Effector memory CD4-positive, alpha-beta T cell (primary cell): ENCODE measurements at places on chromosomes 16 and 17.

DNA sequence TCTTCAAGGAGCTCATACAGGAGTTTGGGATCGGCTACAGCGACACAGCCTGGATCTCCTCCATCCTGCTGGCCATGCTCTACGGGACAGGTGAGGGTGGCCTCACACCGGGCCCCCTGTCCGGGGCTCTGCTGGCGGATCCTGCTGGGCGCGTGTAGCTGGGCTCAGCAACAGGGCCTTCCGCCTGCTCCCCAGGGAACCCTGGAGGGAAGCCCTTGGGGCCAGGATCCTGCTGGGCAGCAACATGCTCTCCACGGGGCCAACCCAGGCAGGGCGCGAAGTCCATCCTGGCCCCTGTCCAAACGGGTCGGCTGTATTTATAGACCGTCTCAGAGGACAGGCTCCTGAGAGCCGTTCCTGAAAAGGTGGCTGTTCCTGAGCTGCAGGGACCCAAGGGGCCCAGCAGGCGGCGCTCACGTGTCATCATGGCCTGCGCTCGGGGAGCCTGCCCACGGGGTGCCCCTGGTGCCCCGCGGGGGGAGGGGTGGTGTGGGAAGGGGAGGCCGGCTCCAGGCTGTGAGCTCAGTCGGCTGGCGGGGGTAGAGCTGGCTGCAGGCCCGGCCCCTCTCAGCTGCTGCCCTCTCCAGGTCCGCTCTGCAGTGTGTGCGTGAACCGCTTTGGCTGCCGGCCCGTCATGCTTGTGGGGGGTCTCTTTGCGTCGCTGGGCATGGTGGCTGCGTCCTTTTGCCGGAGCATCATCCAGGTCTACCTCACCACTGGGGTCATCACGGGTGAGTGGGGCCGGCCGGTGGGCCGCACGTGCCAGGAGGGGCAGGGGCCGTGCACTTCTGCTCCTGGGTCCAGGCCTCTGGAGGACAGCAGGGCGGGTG is 7.5 kb downstream of the SLC16A3 start:
- peak; percentile 47 for DNase-seq

GRCh38 chr16:57570301-57571070 is 28.0 kb downstream of the ADGRG5 start:
- no peak for DNase-seq

DNA sequence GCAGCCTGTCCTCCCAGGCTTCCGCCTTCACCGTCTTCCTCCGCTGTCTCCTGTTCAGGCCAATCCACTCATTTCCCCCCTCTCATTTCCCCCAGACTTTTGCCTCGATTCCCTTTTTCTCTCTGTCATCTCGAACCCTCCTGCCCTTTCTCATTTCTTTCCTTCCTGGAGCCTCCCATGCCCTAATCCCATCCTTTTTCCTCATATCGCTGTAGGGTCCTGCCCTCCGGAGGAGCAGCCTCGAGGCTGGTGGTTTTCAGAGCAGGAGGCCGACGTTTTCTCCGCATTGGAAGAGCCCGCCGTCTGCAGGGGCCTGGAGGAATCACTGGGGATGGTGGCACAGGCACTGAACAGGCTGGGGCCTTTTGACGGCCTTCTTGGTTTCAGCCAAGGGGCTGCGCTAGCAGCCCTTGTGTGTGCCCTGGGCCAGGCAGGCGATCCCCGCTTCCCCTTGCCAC is 597 bp downstream of the OVCA2 start:
- DNase-seq: no peak

GRCh38 chr16:70610273-70611223 is 35.8 kb upstream of the IL34 start:
- no peak for DNase-seq

- DNase-seq: no peak
Measured at GRCh38 chr17:2500446-2500845, 11.2 kb downstream of the METTL16 start.

GRCh38 chr16:73553941-73554660 is 506.2 kb upstream of the ZFHX3 start:
- DNase-seq: no peak

DNA sequence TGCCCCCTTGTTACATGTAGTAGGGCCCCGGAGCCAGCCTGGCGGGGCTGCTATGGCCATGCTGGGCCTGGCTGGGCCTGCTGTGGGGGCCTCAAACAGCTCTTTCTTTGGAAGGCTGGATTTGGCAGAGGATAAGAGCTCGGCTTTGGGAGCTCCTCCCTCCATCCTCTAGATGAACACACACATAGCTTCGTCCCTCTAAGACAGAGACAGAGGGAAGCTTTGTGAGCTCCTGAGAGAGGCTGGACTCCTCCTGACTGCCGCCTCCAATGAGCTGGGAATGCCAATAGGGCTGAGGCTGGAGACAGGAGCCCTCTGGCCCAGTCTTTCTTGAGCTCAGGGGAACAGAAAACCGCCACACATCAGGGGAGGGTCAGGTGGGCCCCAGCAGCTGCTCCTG is 37.3 kb upstream of the CDC42EP4 start:
- DNase-seq: no peak

- DNase-seq: no peak
Measured at GRCh38 chr17:61683466-61683865, 92.4 kb upstream of the NACA2 start.

GRCh38 chr17:27360507-27360906 is 66.6 kb downstream of the WSB1 start:
- DNase-seq: no peak

GRCh38 chr16:85645021-85645589 is 32.0 kb downstream of the GSE1 start:
- DNase-seq: no peak

DNA sequence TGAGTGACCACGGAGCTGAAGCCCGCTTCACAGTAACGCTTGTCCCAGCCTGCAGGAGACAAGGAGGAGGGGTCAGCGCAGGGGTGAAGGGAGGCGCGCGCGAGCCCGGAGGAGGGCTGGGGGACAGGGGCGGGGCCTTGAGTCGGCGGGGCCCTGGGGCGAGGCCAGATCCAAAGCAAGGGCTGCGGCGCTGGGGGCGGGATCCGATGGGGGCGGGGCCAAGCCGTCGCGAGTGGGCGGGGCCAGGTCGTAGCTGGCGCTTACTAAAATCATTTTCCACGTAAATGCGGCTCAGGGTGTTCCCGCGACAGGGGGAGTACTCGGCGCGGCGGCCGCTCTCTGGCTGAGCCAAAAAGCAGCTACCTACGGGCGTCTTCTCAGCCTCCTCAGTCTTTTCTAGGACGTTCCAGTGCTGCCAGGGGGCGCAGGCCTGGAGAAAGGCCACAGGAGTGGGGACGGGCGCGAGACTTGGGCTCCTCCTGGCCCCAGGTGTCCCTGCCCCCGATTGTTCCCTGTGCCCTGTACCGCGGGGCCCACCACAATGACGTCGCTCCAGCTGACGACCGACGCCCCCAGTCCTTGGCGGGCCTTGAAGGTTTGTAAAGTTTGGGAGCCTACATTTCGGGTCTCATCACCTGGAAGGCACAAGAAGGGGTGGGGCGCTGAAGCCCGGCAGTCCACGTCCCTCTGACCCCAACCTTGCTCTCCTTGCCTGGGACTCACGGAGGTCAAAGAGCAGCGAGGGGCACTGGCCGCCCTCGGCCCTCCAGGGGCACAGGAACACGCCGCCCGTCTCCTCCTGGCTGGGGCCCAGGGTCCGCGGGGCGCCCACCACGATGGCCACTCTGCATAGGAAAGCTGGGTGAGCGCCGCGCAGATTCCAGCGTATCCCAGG is 3.9 kb downstream of the ITGA2B start:
- DNase-seq: peak; percentile 75

GRCh38 chr17:80792373-80792781 is 199.3 kb upstream of the CHMP6 start:
- DNase-seq: no peak

- DNase-seq: no peak
Measured at GRCh38 chr16:50121278-50121677, 31.8 kb upstream of the TENT4B start.

- DNase-seq: peak; percentile 42
Measured at GRCh38 chr17:67386965-67387551, 10.0 kb downstream of the PITPNC1 start.
